ENCODE measurements at places on chromosomes 5 and 9.

GRCh38 chr9:93379051-93379450, 72.4 kb upstream of the FAM120A start:
- no peak for DNase-seq
- no peaks in the 10 kb centered on the region for H3K4me1 ChIP-seq
- H3K4me3 ChIP-seq = no peak overlapping the region
- H3K27me3 ChIP-seq = no peaks in the 10 kb centered on the region
- no peaks in the 10 kb centered on the region for H3K36me3 ChIP-seq

DNA sequence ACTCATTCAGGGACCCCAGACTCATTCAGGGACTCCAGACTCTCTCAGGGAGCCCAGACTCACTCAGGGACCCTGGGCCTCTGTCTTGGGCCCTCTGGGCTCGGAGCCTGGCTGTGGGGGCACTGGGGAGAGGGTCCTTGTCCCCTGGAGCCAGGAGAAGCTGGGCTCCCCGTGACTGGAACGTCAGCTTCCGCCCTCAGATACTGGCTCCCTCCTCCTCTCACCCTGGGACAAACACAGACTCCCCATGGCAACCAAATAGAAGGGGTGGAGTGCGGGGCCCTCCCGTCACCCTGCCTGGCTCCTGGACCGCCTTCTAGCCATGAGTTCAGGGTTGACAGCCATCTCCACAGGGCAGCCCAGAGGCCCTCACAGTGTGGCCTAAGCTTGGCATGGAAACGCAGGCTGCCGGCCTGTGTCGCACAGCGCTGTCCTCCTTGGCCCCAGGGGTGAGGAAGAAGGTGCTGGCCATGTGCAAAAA, 27.6 kb downstream of the ZDHHC11B start:
- H3K4me3 ChIP-seq = no peak overlapping the region
- no peaks in the 10 kb centered on the region for H3K4me1 ChIP-seq
- peak; percentile 87 for DNase-seq
- no peaks in the 10 kb centered on the region for H3K36me3 ChIP-seq

- H3K4me3 ChIP-seq = no peak overlapping the region
- H3K4me1 ChIP-seq = no peaks in the 10 kb centered on the region
- no peaks in the 10 kb centered on the region for H3K36me3 ChIP-seq
- H3K27ac ChIP-seq = no peak overlapping the region
- no peaks in the 10 kb centered on the region for H3K27me3 ChIP-seq
Measured at GRCh38 chr9:134318481-134318891, 7.8 kb upstream of the RXRA start.

GRCh38 chr5:1719860-1720259, 79.8 kb downstream of the MRPL36 start:
- H3K27me3 ChIP-seq = no peaks in the 10 kb centered on the region
- H3K4me1 ChIP-seq = no peaks in the 10 kb centered on the region
- no peak overlapping the region for H3K27ac ChIP-seq
- no peak overlapping the region for H3K4me3 ChIP-seq

DNA sequence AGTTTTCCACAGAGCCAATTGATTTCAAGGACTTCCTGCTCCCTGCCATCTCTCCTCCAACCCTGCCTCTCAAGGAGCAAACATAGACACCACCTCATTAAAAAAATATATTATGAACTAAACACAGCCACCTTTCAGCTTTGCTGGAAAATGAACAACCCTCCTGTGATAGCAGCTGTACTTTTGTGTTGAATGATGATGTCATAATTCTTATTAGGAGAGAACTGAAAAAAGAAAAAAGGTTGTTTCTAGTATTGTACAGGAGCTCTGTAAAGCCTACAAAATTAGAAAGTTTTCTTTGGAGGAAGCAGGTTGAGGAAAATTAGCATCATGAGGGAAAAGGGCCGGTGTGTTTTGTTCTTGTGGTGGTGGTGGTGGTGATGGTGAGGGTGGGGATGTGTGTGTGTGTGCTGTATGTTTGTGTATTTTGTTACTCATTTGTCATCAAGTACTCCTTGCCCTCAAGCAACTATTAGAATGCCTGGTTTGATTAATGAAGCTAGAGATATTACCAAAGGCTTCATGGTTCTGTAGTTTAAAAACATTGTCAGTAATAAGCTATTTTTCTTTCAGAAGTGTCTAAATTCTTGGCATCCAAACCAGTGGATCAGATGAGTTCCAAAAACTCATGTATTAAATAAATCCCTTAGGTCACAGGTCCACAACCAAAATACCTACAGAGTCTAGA, 405.9 kb downstream of the TLE4 start:
- DNase-seq = no peak
- no peak overlapping the region for H3K4me3 ChIP-seq
- no peak overlapping the region for H3K27ac ChIP-seq

- no peak overlapping the region for H3K4me3 ChIP-seq
- H3K4me1 ChIP-seq = no peaks in the 10 kb centered on the region
- no peaks in the 10 kb centered on the region for H3K27me3 ChIP-seq
- H3K27ac ChIP-seq = no peak overlapping the region
- H3K36me3 ChIP-seq = peaks cover 37% of the 10 kb centered on the region
Measured at GRCh38 chr5:313265-313664, 8.2 kb upstream of the AHRR start.

- H3K27me3 ChIP-seq = no peaks in the 10 kb centered on the region
- no peak for DNase-seq
- H3K4me3 ChIP-seq = no peak overlapping the region
- no peaks in the 10 kb centered on the region for H3K4me1 ChIP-seq
- H3K27ac ChIP-seq = no peak overlapping the region
Measured at GRCh38 chr5:59152701-59153245, 569.9 kb downstream of the RAB3C start.
